ENCODE measurements at places on chromosomes 6 and 20. TPM values are rescaled to one million over a fixed set of nuclear protein-coding genes. Genes with fewer than 3 reads are reported as not detected.

Gene KIAA0408
- 107 TPM for total RNA-seq

Gene BEND3
- 5.7 TPM for total RNA-seq

Gene FAXC
- total RNA-seq = 41.6 TPM

Gene IER3
- total RNA-seq = 2.4 TPM

Gene ALDH8A1
- total RNA-seq = 3.3 TPM

Gene CPNE5
- total RNA-seq = 12.6 TPM

Gene DDRGK1
- 20.8 TPM for total RNA-seq

Gene SYCP2
- 4.1 TPM for total RNA-seq

Gene RSPH9
- 6.1 TPM for total RNA-seq

Gene COL11A2
- total RNA-seq = 1.2 TPM

Gene SNAP91
- total RNA-seq = 108 TPM

Gene PNLDC1
- total RNA-seq = not detected

Gene CRISP2
- 0.82 TPM for total RNA-seq

Gene ARMC12
- total RNA-seq = 0.82 TPM

Gene CTAGE9
- total RNA-seq = not detected

Gene LAMP5
- total RNA-seq = 12.6 TPM

Gene EGFL8
- 5.7 TPM for total RNA-seq

Gene SNRNP48
- total RNA-seq = 15.9 TPM

Gene FOXF2
- total RNA-seq = 1.2 TPM

Gene LTB
- total RNA-seq = not detected

Gene DUSP15
- 9.8 TPM for total RNA-seq

Gene BEND6
- 22.8 TPM for total RNA-seq

Gene BPIFB1
- total RNA-seq = not detected

Gene FAM83D
- 2.4 TPM for total RNA-seq

Gene JPH2
- under 0.01 TPM for total RNA-seq

Gene RAD21L1
- under 0.01 TPM for total RNA-seq

Gene CD164
- total RNA-seq = 57.9 TPM

Gene PACRG
- total RNA-seq = 7.3 TPM

Gene ZNF337
- total RNA-seq = 24.1 TPM

Gene TRIM15
- not detected for total RNA-seq

Gene CBFA2T2
- total RNA-seq = 24.9 TPM

Gene GLP1R
- 0.41 TPM for total RNA-seq

Gene TBXT
- not detected for total RNA-seq

Gene PHACTR1
- 28.1 TPM for total RNA-seq

Gene RBPJL
- not detected for total RNA-seq

Gene GABRR2
- total RNA-seq = under 0.01 TPM

Measured in frontal cortex (tissue), 4 donors.